Activated T-helper 17 cell treated with anti-CD3 and anti-CD28 coated beads, Interleukin-2, amount 50 U/mL, for 72 hours (primary cell): ENCODE measurements at places on chromosomes 2 and 18.

GRCh38 chr2:57461624-57462023 lies 585.0 kb upstream of the VRK2 start:
- H3K27ac ChIP-seq: no peak overlapping the region
- no peaks in the 10 kb centered on the region for H3K27me3 ChIP-seq
- H3K4me1 ChIP-seq: no peaks in the 10 kb centered on the region
- no peak overlapping the region for H3K4me3 ChIP-seq

DNA sequence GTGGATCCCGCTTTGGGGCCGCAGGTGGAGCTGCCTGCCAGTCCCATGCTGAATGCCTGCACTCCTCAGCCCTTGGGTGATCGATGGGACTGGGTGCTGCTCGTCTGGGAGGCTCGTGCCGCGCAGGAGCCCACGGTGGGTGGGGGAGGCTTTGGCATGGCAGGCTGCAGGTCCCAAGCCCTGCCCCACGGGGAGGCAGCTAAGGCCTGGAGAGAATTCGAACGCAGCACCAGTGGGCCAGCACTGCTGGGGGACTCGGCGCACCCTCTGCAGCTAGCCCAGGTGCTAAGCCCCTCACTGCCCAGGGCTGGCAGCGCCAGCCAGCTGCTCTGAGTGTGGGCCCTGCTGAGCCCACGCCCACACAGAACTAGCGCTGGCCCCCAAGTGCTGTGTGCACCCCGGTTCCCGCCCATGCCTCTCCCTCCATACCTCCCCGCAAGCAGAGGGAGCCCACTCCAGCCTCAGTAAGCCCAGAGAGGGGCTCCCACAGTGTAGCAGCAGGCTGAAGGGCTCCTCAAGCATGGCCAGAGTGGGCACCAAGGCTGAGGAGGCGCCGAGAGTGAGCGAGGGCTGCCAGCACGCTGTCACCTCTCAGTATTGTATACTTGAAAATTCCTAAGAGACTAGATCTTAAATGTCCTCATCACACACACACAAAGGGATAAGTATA lies 1654.2 kb upstream of the SLC39A10 start:
- no peak overlapping the region for H3K4me3 ChIP-seq
- no peak for ATAC-seq
- H3K36me3 ChIP-seq: no peaks in the 10 kb centered on the region
- no peaks in the 10 kb centered on the region for H3K27me3 ChIP-seq
- H3K4me1 ChIP-seq: no peaks in the 10 kb centered on the region

GRCh38 chr2:61543062-61543461 lies 4.9 kb upstream of the XPO1 start:
- ATAC-seq: no peak
- H3K27ac ChIP-seq: no peak overlapping the region
- H3K4me3 ChIP-seq: no peak overlapping the region
- H3K27me3 ChIP-seq: no peaks in the 10 kb centered on the region
- H3K4me1 ChIP-seq: peaks cover 5% of the 10 kb centered on the region
- peaks cover 5% of the 10 kb centered on the region for H3K36me3 ChIP-seq

- no peaks in the 10 kb centered on the region for H3K27me3 ChIP-seq
- H3K4me3 ChIP-seq: no peak overlapping the region
- no peak for ATAC-seq
- H3K4me1 ChIP-seq: no peaks in the 10 kb centered on the region
- no peaks in the 10 kb centered on the region for H3K36me3 ChIP-seq
- H3K27ac ChIP-seq: no peak overlapping the region
These were observed 490.0 kb downstream of the TXNL1 start for GRCh38 chr18:56148373-56148772.

DNA sequence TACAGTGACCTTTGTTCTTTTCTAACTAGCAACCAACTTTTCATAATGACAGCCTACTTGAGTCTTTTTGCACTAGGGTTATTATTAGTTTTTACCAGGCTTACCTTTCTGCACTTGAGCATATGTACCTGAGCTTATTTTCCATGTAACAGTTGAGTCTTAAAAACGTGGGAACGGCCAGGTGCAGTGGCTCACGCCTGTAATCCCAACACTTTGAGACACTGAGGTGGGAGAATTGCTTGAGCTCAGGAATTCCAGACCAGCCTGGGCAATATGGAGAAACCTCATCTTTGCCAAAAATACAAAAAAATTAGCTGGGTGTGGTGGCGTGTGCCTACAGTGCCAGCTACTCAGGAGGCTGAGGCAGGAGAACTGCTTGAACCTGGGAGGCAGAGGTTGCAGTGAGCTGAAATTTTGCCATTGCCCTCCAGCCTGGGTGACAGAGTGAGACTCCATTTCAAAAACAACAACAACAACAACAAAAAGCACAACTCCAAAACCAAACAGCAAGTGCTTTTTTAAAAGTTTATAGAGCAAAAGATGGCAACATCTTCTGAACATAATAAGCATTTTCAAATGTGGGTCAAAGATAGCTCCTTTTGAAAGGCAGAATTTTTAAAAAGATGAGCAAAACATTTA lies 57.1 kb upstream of the CD28 start:
- no peaks in the 10 kb centered on the region for H3K27me3 ChIP-seq
- H3K4me3 ChIP-seq: no peak overlapping the region
- no peaks in the 10 kb centered on the region for H3K4me1 ChIP-seq
- no peak overlapping the region for H3K27ac ChIP-seq
- no peaks in the 10 kb centered on the region for H3K36me3 ChIP-seq
- no peak for ATAC-seq

DNA sequence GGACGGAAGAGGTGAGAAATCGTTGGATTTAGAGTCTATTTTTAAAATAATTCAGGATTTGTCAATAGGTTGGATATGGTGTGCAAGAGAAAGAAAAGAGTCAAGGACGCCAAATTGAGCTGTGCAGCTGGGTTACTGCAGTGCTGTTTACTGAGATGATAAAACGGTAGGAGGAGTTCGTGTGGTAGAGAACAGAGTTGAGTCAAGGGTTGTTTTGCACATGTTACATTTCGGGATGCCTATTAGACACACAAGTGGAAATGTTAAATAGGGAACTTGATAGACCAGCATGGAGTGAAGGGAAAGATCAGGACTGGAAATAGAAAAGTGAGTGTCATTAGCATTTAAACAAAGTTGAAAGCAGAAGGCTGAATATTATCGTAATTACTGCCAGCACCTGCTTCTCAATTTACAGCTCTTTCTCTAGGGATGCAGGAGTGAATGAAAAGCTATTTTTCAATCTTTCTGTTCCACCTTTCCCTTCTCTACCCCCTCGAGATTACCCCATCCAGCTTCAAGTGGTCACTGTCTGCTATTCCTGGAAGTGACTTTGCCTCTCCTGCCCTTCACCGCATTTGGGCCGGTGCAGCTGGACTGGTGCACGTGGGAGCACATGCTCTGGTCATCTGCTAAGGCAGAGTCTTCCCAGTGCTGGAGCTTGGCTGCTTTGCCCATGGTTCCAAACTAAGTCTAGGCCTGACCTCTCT lies 30.3 kb downstream of the GPR75 start:
- no peak for ATAC-seq
- no peaks in the 10 kb centered on the region for H3K27me3 ChIP-seq
- H3K36me3 ChIP-seq: peaks cover 10% of the 10 kb centered on the region
- H3K27ac ChIP-seq: no peak overlapping the region
- H3K4me1 ChIP-seq: no peaks in the 10 kb centered on the region
- H3K4me3 ChIP-seq: no peak overlapping the region
